ENCODE measurements at places on chromosomes 3 and 15.

DNA sequence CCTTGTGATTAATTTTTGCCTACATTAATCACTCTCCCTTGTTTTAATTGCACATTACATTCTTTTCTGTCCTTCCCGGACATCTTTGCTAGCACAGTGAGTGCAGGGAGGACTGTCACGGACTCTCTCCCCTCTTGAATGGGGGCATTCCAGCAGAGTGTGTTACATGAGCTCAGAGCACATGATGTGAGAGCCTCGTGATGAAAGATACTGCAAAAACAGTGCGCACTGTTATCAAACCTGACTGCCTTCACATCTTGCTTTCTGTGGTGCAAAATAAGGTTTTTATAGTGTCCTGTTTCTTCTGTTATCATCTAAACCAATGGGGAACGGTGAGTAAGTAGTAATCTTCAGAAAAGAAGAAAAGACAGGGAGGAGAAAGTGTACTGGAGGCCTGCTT, 167.5 kb downstream of the PGPEP1L start:
- no peak for DNase-seq

DNA sequence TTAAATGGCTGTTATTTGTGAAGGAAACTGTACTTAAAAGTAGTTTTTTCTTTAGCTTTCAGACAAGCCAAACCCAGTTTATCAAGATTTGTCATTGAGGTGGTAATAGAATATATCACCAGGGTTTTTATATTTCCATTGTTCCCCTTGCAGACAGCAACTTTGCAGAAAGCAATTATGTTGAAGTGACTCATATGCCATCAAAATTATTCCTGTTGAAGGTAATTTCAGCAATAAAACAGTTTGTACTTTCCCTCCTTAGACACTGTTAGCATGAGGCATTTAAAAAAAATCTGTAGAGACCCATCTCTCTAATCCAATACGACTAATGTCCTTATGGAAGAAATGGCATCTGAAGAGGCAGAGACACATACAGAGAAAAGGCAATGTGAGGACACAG, 219.0 kb downstream of the NFKBIZ start:
- DNase-seq: peak; percentile 40

GRCh38 chr3:161540594-161540993, 44.0 kb downstream of the OTOL1 start:
- no peak for DNase-seq

DNA sequence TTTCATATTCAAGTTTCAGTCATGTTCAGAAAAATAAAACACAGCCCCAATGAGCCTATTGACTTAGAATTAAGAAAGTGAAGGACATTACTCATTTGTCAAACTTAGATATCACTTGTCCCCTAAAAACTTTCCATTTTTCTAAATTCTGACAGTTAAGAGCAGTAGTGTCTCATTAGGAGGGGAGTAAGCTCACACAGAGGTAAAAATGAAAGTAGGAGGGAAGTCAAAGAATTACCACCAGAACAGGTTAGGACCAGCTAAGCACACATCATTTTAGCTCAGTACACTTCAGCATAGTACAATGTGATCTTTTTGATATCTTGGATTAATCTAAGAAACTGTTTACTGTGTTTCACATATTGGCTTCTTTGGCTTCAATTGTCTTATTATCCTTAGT, 64.3 kb downstream of the OSTN start:
- DNase-seq: no peak
